ENCODE measurements at places on chromosomes 5 and 9.

- H3K36me3 ChIP-seq = peaks cover 6% of the 10 kb centered on the region
- H3K27ac ChIP-seq = peak overlapping the region; percentile 78
- H3K4me1 ChIP-seq = peaks cover 82% of the 10 kb centered on the region
- H3K27me3 ChIP-seq = no peaks in the 10 kb centered on the region
These were observed 1.2 kb downstream of the SEMA4D start for GRCh38 chr9:89496645-89497256.

DNA sequence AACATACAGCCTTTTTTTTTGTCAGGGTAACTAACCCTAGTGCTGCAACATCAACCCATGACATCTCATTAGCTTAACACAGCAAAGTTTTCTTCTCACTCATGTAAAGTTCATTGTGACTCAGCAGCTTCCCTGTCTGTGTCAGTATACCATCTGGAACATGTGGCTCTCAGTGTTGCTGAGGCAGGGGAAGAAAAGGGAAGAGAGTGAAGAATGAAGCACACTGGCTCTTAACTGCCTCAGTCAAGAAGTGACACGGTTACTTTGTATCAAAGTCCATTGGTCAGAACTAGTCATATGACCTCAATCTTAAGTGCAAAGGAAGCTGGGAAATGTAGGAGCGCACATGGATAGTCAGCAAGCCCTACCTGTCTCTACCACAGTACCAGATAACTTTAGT is 185.0 kb upstream of the ELL2 start:
- DNase-seq = no peak
- peaks cover 9% of the 10 kb centered on the region for H3K27me3 ChIP-seq
- no peaks in the 10 kb centered on the region for H3K36me3 ChIP-seq
- no peaks in the 10 kb centered on the region for H3K4me1 ChIP-seq

DNA sequence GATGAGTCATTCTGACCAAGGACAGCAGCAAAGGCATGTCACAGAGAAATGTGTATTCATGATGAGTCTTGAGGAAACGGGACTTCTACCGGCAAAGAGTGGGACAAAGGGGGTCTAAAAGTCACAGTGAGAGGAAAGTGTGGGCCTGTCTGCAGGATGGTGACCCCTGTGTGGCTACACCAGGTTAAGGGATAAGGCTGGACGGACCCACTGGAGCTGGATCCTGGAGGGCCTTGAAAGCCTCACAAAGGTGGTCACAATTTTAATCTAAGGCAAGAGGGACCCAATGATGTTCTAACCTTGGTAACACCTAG is 176.5 kb downstream of the CDK5RAP2 start:
- H3K27me3 ChIP-seq = no peaks in the 10 kb centered on the region
- no peak overlapping the region for H3K27ac ChIP-seq
- DNase-seq = no peak
- peaks cover 90% of the 10 kb centered on the region for H3K36me3 ChIP-seq

- peaks cover 6% of the 10 kb centered on the region for H3K27me3 ChIP-seq
- H3K27ac ChIP-seq = no peak overlapping the region
- no peaks in the 10 kb centered on the region for H3K36me3 ChIP-seq
- DNase-seq = no peak
- H3K4me1 ChIP-seq = no peaks in the 10 kb centered on the region
- no peak overlapping the region for H3K4me3 ChIP-seq
These were observed 37.9 kb upstream of the GAS1 start for GRCh38 chr9:86985132-86985647.

GRCh38 chr9:127406799-127407491 is 10.0 kb downstream of the SLC2A8 start:
- no peaks in the 10 kb centered on the region for H3K27me3 ChIP-seq
- no peak overlapping the region for H3K27ac ChIP-seq
- H3K36me3 ChIP-seq = peaks cover 3% of the 10 kb centered on the region
- peaks cover 8% of the 10 kb centered on the region for H3K4me1 ChIP-seq
- no peak overlapping the region for H3K4me3 ChIP-seq

DNA sequence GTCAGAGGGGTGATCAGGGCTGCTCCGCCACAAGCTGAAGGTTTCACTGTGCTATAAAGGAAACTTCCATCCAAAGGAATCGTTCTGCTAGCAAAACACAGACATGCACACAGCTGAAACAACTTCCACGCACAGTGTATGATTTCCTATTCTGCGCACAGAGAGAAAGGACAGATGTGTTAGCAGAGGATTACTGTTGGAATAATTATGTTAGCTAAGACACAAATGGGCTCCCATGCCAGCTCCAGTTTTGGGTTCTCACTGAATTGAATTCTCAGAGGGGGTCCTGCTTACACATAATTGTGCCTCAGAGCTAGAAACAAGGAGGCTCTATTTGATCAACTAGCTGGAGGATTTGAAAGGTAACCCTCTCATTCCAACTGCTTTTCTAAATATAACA is 352.4 kb downstream of the IRX2 start:
- no peaks in the 10 kb centered on the region for H3K4me1 ChIP-seq
- no peaks in the 10 kb centered on the region for H3K36me3 ChIP-seq
- no peaks in the 10 kb centered on the region for H3K27me3 ChIP-seq
- DNase-seq = no peak
- H3K27ac ChIP-seq = no peak overlapping the region
- no peak overlapping the region for H3K4me3 ChIP-seq

- no peaks in the 10 kb centered on the region for H3K36me3 ChIP-seq
- H3K27me3 ChIP-seq = peaks cover 3% of the 10 kb centered on the region
- no peak overlapping the region for H3K27ac ChIP-seq
- no peak overlapping the region for H3K4me3 ChIP-seq
These were observed 88.6 kb downstream of the KCNN2 start for GRCh38 chr5:114450437-114450836.

DNA sequence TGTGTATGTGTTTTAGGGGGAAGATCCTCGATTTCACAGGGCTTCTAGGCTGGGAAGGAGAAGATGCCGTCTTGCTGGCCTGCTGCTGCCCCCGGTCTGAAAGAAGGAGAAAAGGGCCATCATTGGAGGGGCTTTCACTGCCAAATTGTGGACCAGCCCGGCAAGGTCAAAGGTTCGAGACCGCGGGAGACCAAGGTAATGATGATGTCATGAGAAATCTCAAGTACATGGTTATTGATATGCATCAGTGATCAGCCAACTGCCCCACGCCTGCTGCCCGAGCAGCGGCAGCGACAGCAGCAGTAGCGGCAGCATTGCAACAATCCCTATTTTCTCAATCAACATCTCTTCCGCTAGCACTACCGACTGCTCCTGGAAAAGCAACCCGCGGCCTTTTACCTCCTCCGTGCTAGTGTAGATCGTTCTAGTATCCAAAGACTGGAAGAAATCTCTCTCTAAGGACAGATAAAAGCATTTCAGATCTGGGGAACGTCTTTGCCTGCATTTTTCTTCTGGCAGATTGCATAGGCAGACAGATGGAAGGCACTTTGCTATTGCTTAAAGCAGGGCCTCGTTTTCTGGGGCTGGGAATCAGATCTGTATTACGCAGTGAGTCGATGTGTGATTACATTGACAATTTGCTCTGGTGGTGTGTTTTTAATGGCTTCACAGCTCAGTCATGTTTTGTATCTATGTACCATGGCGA is 215.3 kb downstream of the MEF2C start:
- H3K27ac ChIP-seq = peak overlapping the region; percentile 24
- H3K27me3 ChIP-seq = peaks cover 81% of the 10 kb centered on the region
- H3K4me3 ChIP-seq = peak overlapping the region; percentile 84
- no peak for DNase-seq
- peaks cover 23% of the 10 kb centered on the region for H3K4me1 ChIP-seq
- no peaks in the 10 kb centered on the region for H3K36me3 ChIP-seq
